SJSA1 (cell line): ENCODE measurements at places on chromosomes 13 and 19. TPM values are rescaled to one million over a fixed set of nuclear protein-coding genes. Genes with fewer than 3 reads are reported as not detected.

DNA sequence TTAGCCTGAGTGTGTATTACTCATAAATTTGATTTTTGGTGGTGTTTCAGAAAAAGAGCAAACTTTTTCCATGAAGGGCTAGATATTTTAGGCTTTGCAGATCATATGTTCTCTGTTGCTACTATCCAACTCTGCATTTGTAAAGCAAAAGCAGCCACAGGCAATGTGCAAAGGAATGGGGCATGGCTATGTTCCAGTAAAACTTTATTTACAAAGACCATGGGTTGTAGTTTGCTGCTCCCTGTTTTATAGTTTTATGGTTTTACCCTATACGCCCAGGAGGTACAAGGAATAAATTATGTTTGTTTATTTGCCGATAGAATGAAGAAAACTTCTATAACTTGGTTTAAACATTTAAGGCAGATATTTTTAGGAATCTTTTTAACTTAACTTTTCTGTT, 23.6 kb downstream of the IFT88 start:
- H3K4me1 ChIP-seq = no peaks in the 10 kb centered on the region
- DNase-seq = no peak

GRCh38 chr13:104296286-104296685, 1230.1 kb upstream of the SLC10A2 start:
- no peak for DNase-seq
- no peaks in the 10 kb centered on the region for H3K27me3 ChIP-seq
- no peaks in the 10 kb centered on the region for H3K36me3 ChIP-seq
- H3K27ac ChIP-seq = no peak overlapping the region
- no peaks in the 10 kb centered on the region; the same call in 1 of the 2 replicates for H3K4me1 ChIP-seq
- H3K4me3 ChIP-seq = no peak overlapping the region

DNA sequence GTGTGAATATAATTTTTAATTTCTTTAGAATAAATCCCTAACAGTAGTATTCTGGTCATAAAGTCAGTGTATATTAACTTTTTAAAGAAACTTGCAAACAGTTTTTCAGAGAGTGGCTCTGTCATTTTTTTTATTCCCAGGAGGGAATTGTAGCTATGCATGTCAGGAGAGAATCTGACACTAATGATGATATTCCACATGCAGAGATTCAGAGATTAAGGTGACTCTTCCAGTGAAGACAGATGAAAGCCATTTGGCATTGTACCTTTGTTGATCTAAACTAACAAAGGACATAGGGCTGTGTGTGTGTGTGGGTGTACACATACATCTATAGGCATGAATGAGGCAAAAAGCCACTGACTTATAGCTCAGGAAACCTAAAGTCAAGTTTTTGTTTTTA, 99.9 kb downstream of the TNFSF13B start:
- DNase-seq = no peak
- no peaks in the 10 kb centered on the region for H3K4me1 ChIP-seq
- H3K27ac ChIP-seq = no peak overlapping the region
- H3K27me3 ChIP-seq = peaks cover 19% of the 10 kb centered on the region
- no peaks in the 10 kb centered on the region for H3K36me3 ChIP-seq
- no peak overlapping the region for H3K4me3 ChIP-seq

DNA sequence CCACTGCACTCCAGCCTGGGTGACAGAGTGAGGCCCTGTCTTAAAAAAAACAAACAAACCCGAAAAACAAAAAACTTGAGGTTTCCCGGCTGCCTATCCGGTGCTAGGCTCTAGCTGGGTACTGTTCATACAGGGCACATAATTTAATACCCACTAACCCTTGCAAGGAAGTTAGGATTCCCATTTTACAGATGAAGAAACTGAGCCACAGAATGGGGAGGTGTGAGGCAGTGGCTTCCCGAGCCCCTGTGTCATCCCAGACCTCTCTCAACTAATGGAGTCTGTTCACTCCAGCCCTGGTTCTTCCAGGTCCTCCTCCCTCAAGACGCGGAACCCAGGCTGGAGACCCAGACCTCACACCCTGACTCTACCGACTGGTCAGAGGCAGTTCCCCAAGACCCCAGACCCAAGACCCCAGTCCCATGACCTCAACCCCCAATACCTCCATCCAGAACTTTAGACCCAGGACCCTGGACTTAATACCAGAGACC, 576 bp downstream of the APBA3 start:
- H3K4me1 ChIP-seq = peaks cover 13% of the 10 kb centered on the region
- H3K4me3 ChIP-seq = peak overlapping the region; percentile 72
- peaks cover 29% of the 10 kb centered on the region; the same call in 1 of the 2 replicates for H3K36me3 ChIP-seq
- H3K27me3 ChIP-seq = no peaks in the 10 kb centered on the region
- peak overlapping the region; percentile 33 for H3K27ac ChIP-seq

GRCh38 chr19:30428092-30428680, 56.0 kb downstream of the ZNF536 start:
- H3K27ac ChIP-seq = no peak overlapping the region
- no peaks in the 10 kb centered on the region for H3K27me3 ChIP-seq
- no peaks in the 10 kb centered on the region for H3K36me3 ChIP-seq

- H3K27ac ChIP-seq = no peak overlapping the region
- H3K36me3 ChIP-seq = no peaks in the 10 kb centered on the region
- no peaks in the 10 kb centered on the region for H3K4me1 ChIP-seq
- no peak for DNase-seq
Observed at GRCh38 chr19:15923702-15924101, 10.6 kb downstream of the CYP4F11 start.

DNA sequence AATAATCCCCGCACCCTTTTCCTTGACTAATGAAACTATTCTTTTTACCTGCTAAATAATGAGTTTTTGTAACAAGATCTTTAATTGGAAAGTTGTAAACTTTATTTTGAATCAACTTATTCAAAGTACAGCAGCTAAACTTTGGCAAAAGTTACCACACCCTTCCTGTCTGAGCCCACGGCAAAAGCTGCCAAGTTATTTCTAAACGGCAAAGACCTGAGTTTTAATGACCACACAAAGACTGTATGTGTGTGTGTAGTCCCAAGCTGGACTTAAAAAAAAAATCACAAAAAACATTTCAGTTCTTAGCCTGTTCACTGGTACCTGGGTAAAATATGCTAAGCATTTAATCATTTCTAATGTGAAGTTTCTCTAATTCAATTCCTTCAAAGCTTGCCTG, 60.7 kb downstream of the ZAR1L start:
- no peaks in the 10 kb centered on the region for H3K4me1 ChIP-seq
- H3K36me3 ChIP-seq = no peaks in the 10 kb centered on the region
- DNase-seq = no peak

GRCh38 chr19:20964798-20965197, 41.7 kb downstream of the ZNF85 start:
- no peak overlapping the region for H3K27ac ChIP-seq
- no peak for DNase-seq
- no peaks in the 10 kb centered on the region for H3K27me3 ChIP-seq
- H3K4me1 ChIP-seq = no peaks in the 10 kb centered on the region
- H3K36me3 ChIP-seq = no peaks in the 10 kb centered on the region

DNA sequence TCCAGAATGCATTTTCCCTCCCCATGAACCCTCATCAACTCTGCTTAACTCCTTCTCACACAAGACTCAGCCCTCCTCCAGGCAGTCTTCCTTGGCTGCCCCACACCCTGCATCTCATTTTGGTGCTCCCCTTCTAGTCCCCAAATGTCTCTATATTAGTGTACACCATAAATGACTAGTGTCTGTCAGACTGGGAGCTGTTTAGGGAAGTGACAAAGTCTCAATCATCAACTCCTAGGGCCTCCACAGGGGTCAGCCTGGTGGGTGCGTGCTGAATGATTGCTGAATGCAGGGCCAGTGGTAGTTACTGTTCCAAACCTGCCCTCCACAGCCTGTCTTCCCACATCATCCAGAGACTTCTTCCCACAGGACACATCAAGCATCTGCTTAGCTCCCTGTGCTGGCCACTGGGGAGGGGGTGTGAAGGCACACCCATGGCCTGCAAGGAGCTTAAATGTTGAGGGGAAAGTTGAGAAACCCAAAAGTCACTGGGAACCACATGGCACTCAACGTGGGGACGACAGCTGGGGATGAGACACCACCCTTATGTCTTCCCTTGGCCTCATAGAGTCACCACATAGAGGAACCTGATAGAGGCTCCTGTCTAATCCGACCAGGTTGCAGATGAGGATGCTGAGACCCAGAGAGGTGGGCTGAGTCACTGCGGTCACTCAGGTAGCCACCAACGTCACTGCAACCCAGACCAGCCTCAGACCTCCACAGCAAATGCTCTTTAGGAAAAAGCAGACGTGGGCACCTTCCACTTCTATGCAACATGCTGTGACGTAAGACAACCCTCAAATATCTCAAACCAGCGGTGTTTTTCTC, 79.3 kb upstream of the TM9SF2 start:
- no peak overlapping the region for H3K27ac ChIP-seq
- no peak overlapping the region for H3K4me3 ChIP-seq
- no peak for DNase-seq
- no peaks in the 10 kb centered on the region for H3K36me3 ChIP-seq

SPACA7 gene
- not detected in 2 replicates for total RNA-seq

IGFL3 gene
- total RNA-seq = not detected in 2 replicates

PRODH2 gene
- total RNA-seq = not detected in 2 replicates

GRCh38 chr13:74774264-74774663, 640.1 kb upstream of the KLF12 start:
- no peaks in the 10 kb centered on the region for H3K36me3 ChIP-seq
- H3K4me1 ChIP-seq = peaks cover 8% of the 10 kb centered on the region
- H3K27me3 ChIP-seq = no peaks in the 10 kb centered on the region
- H3K4me3 ChIP-seq = no peak overlapping the region
- H3K27ac ChIP-seq = no peak overlapping the region

GRCh38 chr13:114314074-114314912, at the start of gene CHAMP1:
Gene CHAMP1, plus strand, starts transcription at chr13:114314503. Its CDS starts 9,340 bp downstream, at chr13:114323843.
- H3K4me1 ChIP-seq = peaks cover 30% of the 10 kb centered on the region
- peak; percentile 94 for DNase-seq
- H3K4me3 ChIP-seq = peak within 1 kb of the TSS; percentile 97
- no peaks in the 10 kb centered on the region for H3K27me3 ChIP-seq

- H3K4me3 ChIP-seq = no peak overlapping the region
- no peak overlapping the region for H3K27ac ChIP-seq
- H3K36me3 ChIP-seq = no peaks in the 10 kb centered on the region
- DNase-seq = no peak
- no peaks in the 10 kb centered on the region for H3K4me1 ChIP-seq
- H3K27me3 ChIP-seq = peaks cover 37% of the 10 kb centered on the region
Observed at GRCh38 chr19:41784743-41785142, 11.6 kb upstream of the CEACAM3 start.

GRCh38 chr13:85197431-85197830, 601.8 kb downstream of the SLITRK6 start:
- H3K4me3 ChIP-seq = no peak overlapping the region
- H3K4me1 ChIP-seq = no peaks in the 10 kb centered on the region
- no peak overlapping the region for H3K27ac ChIP-seq
- no peaks in the 10 kb centered on the region for H3K27me3 ChIP-seq
- no peak for DNase-seq
